Hematopoietic multipotent progenitor cell treated with erythropoietin and hydrocortisone succinate and interleukin-3 and kit ligand, for 4 days (in vitro differentiated cells): ENCODE measurements at places on chromosomes 6 and 20.

DNA sequence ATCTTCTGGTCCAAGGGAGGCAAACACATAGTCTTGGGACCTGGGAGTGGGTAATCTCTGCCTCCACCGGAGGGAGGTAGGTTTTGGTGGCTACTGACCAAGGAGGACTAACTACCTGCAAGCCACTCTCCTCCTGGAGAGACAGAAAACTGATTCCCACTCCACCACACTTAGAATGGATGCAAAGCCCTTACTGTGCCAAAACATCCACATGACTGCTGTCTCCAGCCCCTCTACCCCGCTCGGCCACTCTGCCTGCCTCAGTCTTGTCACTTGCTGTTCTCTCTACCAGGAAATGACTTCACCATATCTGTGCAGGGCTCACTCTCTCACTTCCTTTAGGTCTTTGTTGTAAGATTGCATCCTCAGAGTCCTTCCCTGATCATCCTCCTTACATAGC, 129.5 kb upstream of the ARG1 start:
- no peak for DNase-seq

DNA sequence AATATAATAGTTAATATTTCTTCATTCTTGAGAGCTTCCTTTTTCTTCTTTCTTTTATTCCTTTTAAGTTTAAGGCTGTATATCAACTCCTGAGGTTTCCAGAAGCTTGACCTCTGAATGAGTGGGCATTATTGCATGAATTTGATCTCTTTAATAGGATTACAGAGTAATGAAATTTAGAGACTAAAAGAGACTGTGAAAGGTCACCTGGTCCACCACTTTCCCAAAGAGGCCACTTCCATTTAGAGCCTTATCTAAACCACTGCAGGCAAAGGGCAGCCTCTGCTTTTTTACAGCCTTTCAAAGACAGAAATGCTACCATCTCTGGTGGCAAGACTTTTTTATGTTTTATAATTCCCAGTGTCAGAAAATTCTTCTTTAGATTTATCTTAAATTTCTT, 215.3 kb upstream of the HS3ST5 start:
- DNase-seq: no peak

DNA sequence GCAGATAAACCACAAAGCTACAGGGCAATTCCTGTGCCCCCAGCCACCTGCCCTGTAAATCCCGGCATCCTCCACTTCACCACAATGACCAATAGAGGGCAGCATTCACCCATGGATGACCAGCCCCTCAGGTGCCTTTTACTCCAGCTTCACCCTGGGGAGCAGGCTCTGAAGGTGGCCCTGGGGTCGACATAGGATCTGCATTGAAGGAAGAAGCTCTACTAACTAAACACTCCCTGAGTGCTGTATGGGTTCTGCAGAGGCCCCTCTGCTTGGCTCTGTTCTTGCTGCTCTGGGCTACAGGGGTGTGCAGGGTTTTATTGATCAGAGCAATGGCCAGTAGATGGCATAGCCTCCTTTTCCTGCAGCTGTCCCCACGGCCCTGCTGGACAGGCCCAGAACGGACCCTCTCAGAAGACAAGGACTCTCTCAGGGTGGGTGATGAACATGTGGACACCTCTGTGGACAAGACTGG, 20.3 kb downstream of the CST4 start:
- DNase-seq: peak; percentile 80

GRCh38 chr6:14423330-14423729, 305.8 kb downstream of the CD83 start:
- no peak for DNase-seq

- DNase-seq: peak; percentile 73
Measured at GRCh38 chr6:75620381-75621304, 19.0 kb downstream of the SENP6 start.

DNA sequence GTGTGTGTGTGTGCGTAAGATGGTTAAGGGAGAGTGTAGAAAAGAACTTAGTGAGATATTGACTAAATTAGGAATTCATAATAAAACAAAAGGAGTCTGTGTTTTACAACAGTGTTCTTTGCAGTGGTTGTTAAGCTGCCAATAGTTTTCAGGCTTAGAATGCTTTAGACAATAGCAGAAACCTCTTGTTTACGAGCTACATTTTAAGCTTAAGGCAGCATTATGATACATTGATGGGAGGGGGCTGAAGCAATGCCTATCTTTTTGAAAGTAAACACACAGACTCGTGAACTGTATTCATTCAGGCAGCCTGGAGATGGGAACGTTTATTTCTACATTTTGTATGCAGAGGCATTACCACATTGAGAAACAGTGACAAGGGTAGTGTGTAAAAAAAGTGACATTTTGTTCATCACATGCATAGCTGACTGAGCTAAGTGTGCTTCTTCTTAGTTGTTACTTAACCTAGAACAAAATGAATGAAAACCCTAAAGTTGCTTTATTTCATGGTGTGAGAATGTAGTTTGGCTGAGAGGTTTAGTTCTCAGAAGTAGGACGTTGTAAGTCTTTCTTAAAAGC, 21.2 kb downstream of the CLVS2 start:
- DNase-seq: no peak

DNA sequence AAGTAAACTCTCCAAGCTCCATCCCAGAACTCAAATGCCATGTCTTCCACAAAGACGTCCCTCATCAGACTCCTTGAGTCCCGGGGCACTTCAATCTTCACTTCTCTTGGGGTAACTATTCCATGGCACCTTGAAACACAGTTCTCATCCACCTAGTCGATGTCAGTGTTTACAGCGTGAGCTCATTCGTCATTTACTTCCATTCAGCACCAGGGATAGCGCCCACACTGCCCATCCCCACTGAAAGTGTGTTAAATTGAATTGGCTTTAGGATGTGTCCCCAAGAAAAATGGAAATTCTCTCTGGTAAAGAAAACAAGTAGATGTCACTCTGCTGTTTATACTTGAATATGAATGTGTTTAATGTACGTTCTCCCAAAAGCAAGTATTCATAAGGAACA, 31.3 kb downstream of the KCNK15 start:
- peak; percentile 66 for DNase-seq

GRCh38 chr6:40163924-40164323, 229.7 kb upstream of the MOCS1 start:
- no peak for DNase-seq

DNA sequence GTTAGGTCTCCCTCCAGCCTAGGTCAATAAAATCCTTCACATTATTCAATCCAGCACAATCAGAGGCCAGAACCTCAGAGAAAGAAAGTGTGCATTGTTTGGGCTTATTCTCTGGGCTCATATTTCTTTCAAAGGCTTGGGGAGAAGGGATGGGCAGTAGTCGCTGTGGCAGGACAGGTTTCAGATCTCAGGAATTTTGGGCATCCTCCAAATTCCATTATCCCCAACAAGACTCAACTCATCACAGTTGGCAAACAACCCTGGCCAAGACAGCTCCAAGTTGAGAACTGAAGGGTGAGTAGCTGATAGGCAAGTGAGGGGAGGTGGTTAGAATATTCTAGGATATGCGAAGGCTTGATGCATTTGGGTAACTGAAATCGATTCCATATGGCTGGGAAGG, 27.2 kb upstream of the CHD6 start:
- no peak for DNase-seq

DNA sequence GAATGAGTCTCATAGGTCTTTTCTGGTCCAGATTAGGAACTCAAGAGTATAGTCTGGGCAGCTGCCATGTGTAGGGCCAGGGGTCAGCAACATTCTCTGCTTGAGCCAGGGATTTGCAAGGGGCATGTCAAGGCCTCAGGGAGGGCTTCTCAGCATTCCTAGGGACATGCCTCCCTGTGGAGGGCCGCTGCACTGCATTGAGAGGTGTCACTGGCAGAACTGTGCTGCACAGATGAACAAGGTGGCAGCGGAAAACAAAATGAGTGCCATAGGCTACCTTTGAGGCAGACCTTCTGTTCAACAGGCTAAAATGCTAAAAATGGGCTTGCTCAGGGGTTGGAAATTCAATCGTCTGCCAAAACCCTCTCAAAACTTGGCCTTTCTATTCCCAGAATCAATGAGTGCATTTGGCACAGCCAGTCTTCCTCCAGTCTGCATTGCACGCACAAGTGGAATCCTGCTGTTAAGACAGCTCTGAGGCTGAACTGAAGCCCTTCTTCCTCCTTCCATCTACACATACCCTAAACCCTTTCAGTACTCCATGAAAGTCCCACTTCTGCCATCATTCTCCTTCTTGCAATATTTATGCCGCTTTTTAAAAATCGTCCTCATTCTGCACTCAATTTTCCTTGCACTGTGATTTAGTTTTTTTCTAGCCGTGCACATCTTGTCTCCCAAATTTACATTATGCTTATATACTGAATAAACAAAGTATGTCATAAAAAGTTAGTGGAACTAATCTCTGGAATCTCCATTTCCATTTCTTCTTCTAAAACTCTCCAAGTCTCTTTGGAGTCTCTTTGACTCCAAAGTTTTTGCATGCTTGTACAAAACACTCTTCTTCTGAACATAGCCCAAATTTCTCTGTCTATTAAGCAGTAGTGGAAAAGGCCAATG, 51.7 kb downstream of the SLC26A8 start:
- no peak for DNase-seq

GRCh38 chr6:129469070-129469662, 240.8 kb downstream of the ARHGAP18 start:
- no peak for DNase-seq

- DNase-seq: no peak
Measured at GRCh38 chr6:169830876-169831275, 79.5 kb downstream of the ERMARD start.

DNA sequence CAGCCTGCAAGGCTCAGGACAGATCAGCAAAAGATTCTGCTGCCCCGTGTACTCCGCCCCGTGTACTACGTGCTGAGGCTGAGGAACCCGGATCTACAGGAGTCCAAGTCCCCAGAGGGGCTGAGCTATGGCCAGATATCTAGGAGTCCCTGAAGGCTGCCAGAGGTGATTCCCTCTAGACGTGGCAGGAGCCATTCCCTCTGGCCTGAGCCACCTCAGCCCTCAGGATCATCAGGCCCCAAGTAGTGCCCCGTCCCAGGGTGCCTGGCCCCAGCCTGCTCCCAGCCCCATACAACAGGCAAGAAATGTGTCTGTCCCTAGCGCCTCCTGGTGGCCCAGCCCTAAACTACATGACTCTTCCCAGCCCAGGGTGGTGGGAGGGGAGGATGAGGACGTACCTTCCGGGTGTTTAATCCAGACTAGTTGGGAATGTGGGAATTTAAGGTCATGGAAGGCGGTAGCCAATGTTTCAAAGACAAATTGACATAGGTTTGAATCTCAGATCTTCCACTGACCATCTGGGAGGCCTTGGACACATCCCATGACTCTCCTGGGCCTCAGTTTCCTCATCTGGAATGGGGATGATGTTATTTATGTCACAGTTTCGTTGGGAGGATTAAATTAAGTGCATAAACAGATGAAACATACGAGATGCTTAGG, 49.4 kb upstream of the PTPN1 start:
- DNase-seq: peak; percentile 83

GRCh38 chr6:12649325-12649724, 67.2 kb upstream of the PHACTR1 start:
- DNase-seq: no peak

- peak; percentile 43 for DNase-seq
Measured at GRCh38 chr6:47375426-47375825, 65.7 kb upstream of the TNFRSF21 start.

DNA sequence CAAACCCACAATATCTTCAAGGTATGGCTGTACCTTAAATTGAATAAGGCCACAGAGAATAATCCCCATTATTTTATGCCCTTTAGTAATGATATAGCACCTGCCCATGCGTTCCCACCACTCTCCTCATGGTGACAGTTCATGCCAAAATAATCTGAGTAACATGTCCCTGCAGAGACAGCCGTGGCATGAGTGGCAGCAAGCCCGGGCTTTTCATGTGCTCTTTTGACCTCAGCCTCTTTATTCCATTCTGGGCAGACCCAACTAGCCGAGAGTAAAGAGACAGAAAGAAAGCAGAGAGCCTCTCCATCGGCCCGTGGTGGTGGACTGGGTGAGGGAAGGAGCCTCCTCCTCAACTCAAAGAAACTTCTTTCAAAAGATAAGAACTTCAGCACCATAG, 19.9 kb upstream of the POPDC3 start:
- no peak for DNase-seq

DNA sequence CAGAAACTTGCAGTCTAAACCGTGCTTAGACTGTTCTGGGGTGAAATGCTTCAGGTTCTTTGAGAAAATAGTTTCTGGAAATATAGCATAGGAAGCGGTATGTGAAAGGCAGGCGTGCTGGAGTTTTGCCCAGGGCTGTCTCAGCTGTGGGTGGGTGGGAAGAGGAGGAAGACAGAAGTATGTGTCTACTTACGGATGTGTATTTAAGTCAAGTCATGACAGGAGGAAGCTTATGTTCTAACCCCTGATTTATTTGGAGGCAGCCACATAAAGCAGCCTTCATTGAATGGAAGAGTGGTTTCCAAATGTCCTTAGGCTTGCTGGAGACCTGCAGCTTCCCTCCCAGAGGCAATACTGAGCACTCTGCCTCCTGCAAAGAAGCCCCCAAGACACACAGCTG, 345.8 kb upstream of the PRND start:
- peak; percentile 74 for DNase-seq

GRCh38 chr20:54190217-54190616, 16.4 kb upstream of the CYP24A1 start:
- DNase-seq: no peak

DNA sequence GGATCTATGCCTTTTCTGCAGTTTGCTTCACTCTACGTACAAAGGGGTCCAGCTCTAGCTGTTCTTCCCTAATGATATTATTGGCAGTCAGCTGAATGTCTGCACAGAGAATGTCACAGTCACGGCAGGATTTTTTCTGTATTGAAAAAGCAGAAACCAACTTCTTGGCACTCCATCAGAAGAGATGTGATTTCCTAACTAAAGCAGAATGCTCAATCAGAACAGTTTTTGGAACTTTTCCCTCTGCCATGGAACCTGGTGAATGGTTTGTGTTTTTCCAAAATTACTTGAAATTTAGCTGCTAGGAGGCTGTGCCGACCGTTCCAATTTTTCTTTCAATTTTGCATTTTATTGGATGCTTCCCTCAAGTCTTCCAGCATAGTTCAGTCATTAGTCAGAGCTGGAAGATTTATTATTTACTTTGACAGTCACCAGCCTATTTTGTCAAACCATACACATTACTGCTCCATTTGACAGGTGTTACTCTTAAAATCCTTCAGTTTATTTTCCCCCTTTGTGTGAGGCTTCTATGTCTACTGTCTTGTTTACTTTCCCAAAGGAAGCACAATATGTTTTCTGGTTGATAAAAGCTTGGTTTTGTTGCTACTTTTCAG, 259.6 kb upstream of the EPHA7 start:
- DNase-seq: no peak

- DNase-seq: no peak
Measured at GRCh38 chr6:161233986-161234661, 39.7 kb downstream of the AGPAT4 start.

DNA sequence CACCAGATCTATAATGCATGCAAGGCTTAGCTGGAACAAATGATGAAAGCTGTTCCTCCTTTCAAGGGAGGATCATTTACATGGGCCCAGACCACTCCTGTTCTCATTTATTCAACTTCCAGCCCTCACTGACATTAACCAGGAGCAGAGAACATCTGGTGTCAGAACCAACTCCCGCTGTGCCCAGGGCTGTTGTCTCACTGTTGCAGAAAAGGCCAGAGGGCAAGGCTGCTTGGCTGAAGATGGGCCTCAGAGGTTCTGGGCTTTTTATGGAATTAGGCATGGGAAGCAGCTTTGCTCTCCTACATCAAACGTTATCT, 164.2 kb downstream of the GMPR start:
- DNase-seq: no peak
